ENCODE measurements at places on chromosomes 4 and X. TPM values are rescaled to one million over a fixed set of nuclear protein-coding genes. Genes with fewer than 3 reads are reported as not detected.

DMRTC1 gene
- total RNA-seq = 0.36 TPM

IBSP gene
- not detected for total RNA-seq

SUPT20HL2 gene
- not detected for total RNA-seq

KCNE5 gene
- 0.87 TPM for total RNA-seq

FATE1 gene
- not detected for total RNA-seq

IRF2 gene
- 70.7 TPM for total RNA-seq

SSX4B gene
- not detected for total RNA-seq

Measured in adrenal gland (tissue), 19 donors.